NCI-H2171 treated with DMSO at 0.1 percent for 48 hours (cell line): ENCODE measurements at places on chromosomes 13 and 19.

DNA sequence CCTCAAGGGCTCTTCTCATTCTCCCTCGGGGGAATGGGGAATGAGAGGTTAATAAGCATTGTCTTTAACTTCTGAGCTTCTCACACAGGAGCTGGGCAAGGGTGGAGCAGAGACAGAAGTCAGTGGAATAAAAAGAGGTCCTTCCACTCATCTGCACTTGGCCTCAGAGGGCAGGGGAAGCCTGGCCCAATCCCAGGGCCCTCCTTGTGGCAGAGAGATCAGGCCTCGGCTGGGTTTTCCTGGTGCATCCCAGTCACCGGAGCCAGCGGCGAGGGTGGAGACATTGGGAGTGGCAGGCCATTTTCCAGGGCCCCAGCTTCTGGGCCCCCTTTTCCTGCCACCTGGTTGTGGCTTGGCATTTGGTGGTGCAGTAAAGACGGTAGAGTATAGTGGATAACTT, 10.6 kb downstream of the CALM3 start:
- DNase-seq = no peak

GRCh38 chr13:91079176-91079575, 268.3 kb upstream of the MIR17HG start:
- no peak for DNase-seq

DNA sequence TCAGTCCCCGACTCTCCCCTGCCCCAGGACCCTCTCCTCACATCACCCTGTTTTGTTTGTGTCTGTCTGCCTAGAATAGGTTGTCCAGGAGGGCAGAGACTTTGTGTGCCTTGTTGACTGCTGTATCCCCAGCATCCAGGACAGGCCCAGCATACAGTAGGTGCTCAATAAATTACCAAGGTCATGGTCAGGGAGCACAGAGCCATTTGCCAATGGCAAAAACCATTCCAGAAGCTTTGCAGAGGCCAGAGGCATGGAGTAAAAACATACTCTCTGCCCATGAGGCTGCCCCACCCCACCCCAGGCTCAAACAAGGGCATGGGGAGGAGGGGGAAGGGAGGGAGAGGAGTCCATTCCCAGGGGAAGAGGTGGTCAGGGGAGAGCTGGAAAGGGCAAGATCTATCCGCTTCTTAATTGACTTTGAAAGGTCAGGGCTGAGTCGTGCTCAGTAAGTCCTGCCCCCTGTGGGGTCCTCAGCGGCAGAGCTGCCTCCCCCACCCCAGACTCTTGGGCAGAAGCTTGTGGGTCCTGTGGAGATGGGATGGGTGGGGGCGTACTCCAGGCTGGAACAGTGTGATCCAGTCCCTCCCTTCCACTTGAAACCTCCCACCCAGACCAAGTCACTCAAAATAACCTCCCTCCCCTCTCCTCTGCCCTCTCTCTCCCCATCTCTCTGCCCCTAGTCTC, 4.4 kb downstream of the GPR4 start:
- no peak for DNase-seq

DNA sequence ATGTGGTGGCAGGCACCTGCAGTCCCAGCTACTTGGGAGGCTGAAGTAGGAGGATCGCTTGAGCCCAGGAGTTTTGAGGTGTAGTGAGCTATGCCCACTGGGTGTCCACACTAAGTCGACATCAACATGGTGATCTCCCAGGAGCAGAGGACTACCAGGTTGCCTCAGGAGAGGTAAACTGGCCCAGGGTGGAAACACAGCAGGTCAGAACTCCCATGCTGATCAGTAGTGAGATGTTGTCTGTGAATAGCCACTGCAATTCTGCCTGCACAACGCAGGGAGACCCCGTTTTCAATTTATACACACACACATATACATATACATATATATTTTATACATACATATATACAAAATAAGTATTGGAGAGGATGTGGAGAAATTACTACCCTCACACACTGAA, 2.1 kb upstream of the ZNF224 start:
- DNase-seq = no peak

- DNase-seq = no peak
Measured at GRCh38 chr19:43688059-43688701, 18.2 kb upstream of the PLAUR start.

- DNase-seq = no peak
Measured at GRCh38 chr19:55220525-55220924, 8.0 kb downstream of the TMEM86B start.

DNA sequence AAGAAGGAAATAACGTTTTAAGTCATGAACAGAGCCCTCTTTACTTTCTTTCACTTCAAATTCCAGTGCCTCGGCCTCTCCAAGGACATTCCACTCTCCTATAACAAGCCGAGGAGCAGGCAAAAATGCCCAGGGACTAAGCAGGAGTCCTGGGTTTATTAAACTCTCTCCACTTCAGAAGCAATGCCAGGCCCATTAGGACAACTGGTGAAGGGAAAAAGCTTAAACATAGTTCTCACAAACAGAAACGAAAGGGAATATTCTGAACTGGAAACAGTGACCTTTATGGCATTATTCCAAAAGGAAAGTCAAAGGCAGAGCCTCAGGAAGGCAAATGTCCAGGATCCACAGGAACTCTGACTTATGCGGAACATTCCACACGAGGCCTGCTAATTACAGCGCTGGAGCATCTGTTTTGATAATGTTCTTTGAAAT, 30.9 kb upstream of the MED4 start:
- no peak for DNase-seq

- DNase-seq = no peak
Measured at GRCh38 chr19:55209693-55210472, 582 bp upstream of the PTPRH start.

- DNase-seq = no peak
Measured at GRCh38 chr19:17347877-17348276, 10.5 kb downstream of the GTPBP3 start.

- DNase-seq = no peak
Measured at GRCh38 chr13:49320975-49321374, 73.2 kb downstream of the CDADC1 start.

DNA sequence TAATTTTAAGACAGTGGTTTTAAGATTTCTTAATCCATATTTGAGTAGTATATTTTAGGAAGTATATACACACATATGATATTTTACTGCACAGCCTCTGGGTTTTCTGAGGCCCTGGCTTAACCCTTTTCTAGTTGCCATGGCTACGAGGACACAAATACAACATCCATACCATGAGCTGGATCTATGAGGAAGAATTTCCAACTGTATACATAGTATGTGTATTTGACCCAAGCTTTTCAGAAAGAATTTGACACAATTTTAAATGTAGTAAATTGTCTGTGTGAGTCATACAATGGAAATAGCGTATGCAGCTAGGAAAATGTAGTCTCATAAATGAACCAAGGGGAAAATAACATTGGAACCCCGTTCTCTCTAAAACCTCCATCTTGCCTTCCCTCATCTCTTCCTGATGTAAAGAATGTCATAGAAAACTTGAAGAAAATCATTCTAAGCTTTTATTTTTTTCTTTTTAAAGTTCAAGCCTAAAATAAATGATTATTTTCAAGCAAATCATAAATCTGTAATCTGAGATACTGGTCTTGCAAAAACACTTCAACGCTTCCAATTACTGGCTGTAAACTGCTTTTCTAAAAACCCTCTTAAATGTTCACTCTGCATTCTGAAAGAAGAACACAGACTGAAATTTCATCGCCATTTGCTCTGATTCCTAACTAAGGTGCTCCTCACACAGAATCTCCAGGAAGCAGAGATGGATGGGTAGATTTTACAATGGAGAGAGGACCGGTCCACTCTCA, 172.4 kb downstream of the LACC1 start:
- DNase-seq = no peak
